Activated T-helper 1 cell treated with anti-CD3 and anti-CD28 coated beads, Interleukin-12 subunit alpha, Interleukin-12 subunit beta, Interleukin-2, Interleukin-4 antibody, amounts not matched to agents 30 ng/mL and 10 ng/mL and 1 ng/mL, durations not matched to agents 14 hours and 24 hours and 36 hours (primary cell): ENCODE measurements at places on chromosomes 7 and 10. TPM values are rescaled to one million over a fixed set of nuclear protein-coding genes. Genes with fewer than 3 reads are reported as not detected.

- H3K27ac ChIP-seq, result peak overlapping the region; percentile 23
- no peak overlapping the region for H3K4me3 ChIP-seq
- peaks cover 23% of the 10 kb centered on the region for H3K4me1 ChIP-seq
- no peak for DNase-seq
- no peaks in the 10 kb centered on the region for H3K36me3 ChIP-seq
Measured at GRCh38 chr7:2099048-2099957, 133.4 kb downstream of the MAD1L1 start.

DNA sequence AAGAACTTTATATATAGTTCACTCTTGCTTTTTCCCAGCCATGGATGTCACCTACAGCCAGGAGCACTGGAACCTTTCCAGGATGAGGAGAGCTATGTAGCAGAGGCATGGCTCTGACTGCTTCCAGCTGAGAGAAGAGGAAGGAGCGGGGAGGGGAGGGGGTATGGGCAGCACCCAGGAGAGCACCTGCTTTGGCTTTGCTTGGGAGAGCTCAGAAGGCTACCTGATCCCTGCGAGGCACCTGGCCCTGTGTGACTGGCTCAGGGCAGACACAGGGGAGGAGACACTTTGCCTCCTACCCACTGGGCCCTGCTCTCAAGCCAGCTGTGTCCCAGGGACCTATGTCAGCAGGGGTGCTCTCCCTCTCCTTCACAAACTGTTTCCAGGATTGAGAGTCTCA lies 67.1 kb downstream of the HK1 start:
- H3K4me3 ChIP-seq, result peak overlapping the region; percentile 47
- no peak for DNase-seq
- H3K36me3 ChIP-seq, result peaks cover 50% of the 10 kb centered on the region
- no peaks in the 10 kb centered on the region for H3K27me3 ChIP-seq
- peaks cover 78% of the 10 kb centered on the region for H3K4me1 ChIP-seq
- H3K27ac ChIP-seq, result peak overlapping the region; percentile 81

DNA sequence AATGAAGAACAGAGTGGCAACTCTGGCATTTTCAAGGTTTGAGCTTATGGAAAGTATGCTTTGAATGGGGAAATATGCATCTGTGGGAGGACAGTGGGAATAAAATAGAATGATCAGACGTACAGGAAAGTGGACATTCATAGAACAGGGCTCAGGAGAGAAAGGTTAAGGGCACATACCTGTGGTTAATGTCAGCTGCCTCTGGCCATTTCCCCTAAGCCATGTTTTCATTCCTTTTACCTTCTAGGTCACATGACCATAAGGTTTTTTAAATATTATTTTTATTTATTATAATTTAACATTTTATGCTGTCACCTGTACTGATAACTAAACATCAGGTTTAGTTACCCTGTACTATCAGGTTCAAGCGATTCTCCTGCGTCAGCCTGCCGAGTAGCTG lies 52.8 kb downstream of the LRRC4 start:
- DNase-seq, result no peak
- no peak overlapping the region for H3K4me3 ChIP-seq
- no peak overlapping the region for H3K27ac ChIP-seq
- H3K27me3 ChIP-seq, result no peaks in the 10 kb centered on the region

DNA sequence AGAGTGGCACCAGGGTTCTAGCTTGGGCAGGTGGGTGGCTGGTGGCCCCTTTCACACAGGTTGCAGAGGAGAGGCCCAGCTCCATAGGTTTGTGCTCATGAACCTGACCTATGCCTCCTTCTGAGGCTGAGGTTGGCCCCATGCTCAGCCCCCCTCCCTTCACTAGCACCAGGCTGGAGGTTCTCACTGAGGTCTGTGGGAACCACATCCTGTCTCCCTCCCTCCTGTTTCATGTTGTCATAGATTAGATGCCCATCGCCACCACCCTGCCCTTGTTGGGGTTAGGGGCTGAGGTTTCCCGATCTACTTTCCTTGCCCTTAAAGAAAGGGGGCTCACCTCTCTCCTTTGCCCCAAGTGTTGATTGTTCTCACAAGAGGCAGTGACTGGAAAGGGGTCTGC lies 14.7 kb downstream of the NEUROG3 start:
- peaks cover 7% of the 10 kb centered on the region for H3K27me3 ChIP-seq
- H3K27ac ChIP-seq, result no peak overlapping the region
- peaks cover 10% of the 10 kb centered on the region for H3K4me1 ChIP-seq
- DNase-seq, result no peak

DNA sequence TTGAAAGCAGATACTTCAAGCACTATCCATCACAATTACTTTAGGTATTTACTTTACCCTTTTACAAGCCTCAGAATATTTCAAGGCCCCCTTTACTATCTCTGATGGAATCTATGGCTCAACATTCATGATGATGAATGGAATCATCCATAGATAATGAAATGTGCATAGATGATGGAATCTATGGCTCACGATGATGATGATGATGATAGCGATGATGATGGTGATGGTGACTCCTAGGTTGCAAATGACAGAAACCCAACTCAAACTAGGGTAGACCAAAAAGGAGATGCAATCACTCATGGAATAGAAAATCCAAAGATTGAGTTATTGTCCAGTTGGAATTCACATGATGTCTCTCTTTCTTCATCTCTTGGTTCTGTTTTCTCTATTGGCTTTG lies 55.7 kb downstream of the NEBL start:
- no peak for DNase-seq
- no peak overlapping the region for H3K4me3 ChIP-seq
- no peaks in the 10 kb centered on the region for H3K4me1 ChIP-seq
- no peaks in the 10 kb centered on the region for H3K36me3 ChIP-seq

- H3K4me3 ChIP-seq, result no peak overlapping the region
- H3K4me1 ChIP-seq, result no peaks in the 10 kb centered on the region
- no peak overlapping the region for H3K27ac ChIP-seq
- no peak for DNase-seq
Measured at GRCh38 chr7:94595717-94596116, 60.2 kb downstream of the SGCE start.

Gene THNSL1
- 3.0 and 3.1 TPM in 2 replicates for total RNA-seq

Gene PSPH
- total RNA-seq, result 17.3 and 19.3 TPM in 2 replicates

- H3K4me1 ChIP-seq, result no peaks in the 10 kb centered on the region
- H3K36me3 ChIP-seq, result no peaks in the 10 kb centered on the region
- H3K27ac ChIP-seq, result no peak overlapping the region
- H3K27me3 ChIP-seq, result no peaks in the 10 kb centered on the region
- DNase-seq, result no peak
- H3K4me3 ChIP-seq, result no peak overlapping the region
Measured at GRCh38 chr7:69450456-69450855, 147.8 kb upstream of the AUTS2 start.

GRCh38 chr10:3676564-3676963 lies 108.4 kb downstream of the KLF6 start:
- H3K4me1 ChIP-seq, result no peaks in the 10 kb centered on the region
- peaks cover 5% of the 10 kb centered on the region for H3K27me3 ChIP-seq
- H3K27ac ChIP-seq, result no peak overlapping the region

DNA sequence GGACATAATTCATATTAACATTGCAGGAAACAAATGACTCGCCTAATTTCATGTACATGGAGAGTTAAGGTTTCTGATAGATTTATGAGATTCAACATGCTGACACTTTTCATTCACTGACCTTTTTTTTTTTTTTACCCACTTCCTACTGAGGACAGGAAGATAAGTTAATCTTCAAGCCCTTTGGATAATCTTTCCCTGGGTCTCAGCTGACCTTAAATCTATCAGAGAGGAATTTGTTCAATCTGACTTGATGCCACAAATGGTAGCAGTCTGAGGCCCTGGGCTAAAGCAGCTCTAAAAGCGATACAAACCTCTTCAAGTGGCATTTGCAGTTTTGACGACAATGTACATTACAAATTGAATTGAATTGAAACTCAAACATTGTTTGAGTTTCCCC lies 493.3 kb upstream of the SORCS1 start:
- no peak for DNase-seq
- no peaks in the 10 kb centered on the region for H3K27me3 ChIP-seq
- H3K4me1 ChIP-seq, result peaks cover 4% of the 10 kb centered on the region

DNA sequence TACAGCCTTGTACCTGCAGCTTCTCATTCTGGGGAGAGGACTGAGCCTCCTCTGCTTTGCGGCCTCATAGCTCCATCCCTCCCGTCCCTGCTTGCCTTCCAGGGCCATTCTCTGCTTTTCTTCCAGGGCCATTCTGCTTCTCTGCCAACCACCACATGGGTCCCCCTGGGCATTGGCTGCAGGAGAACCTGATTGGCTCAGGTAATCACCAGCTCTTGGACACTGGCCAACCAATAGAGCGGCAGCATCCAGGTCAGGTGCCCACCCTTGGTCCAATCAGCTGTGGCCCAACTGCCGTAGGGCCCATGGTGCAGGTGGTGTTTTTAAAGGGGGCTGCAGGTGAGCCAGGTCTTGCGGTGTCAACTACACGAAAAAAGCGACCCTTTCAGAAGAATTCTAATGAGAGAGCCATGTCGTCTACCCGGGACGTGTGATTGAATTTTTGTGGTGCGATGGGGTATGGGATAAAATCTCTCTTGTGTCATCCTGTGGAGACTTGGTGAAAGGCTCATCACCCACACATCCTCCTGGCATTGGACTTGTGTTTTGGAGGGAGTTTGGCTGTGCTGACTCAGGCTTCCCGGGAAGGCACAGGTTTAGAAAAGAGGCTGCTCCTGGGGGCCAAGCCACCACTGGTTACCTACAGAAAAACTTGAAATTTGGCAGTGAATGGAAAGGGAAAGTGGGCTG lies 46.0 kb upstream of the PODXL start:
- H3K27ac ChIP-seq, result no peak overlapping the region
- no peaks in the 10 kb centered on the region for H3K4me1 ChIP-seq
- DNase-seq, result no peak
- peaks cover 19% of the 10 kb centered on the region for H3K27me3 ChIP-seq
- H3K36me3 ChIP-seq, result no peaks in the 10 kb centered on the region
- no peak overlapping the region for H3K4me3 ChIP-seq
